ENCODE measurements at places on chromosomes 2 and 18.

DNA sequence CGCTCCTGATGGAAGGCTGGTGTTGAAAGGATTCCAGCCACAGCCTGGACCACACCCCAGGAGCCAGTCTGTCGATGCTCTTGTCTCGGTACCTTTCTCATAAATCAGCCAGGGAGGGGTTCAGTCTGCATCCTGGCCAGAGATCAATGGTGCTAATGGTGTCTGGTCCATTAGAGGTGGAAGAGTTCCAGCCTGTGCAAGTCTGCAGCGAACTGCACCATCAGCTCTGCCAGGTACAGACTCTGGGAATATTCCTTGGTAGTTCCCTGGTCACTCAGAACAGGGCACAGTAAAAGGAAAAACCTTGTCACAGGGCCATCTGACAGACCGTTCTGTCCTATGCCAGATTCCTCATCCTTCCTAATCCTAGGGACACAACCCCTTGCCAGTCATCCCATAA is 164.3 kb downstream of the MTCL1 start:
- DNase-seq: no peak

- no peak for DNase-seq
These were observed 75.0 kb downstream of the SLC66A2 start for GRCh38 chr18:79876497-79876896.

GRCh38 chr2:46967990-46968647 is 52.5 kb upstream of the MCFD2 start:
- DNase-seq: no peak

GRCh38 chr2:233977296-233977837 is 60.2 kb downstream of the TRPM8 start:
- no peak for DNase-seq

- DNase-seq: peak; percentile 65
These were observed 14.6 kb downstream of the TMSB10 start for GRCh38 chr2:84919885-84920580.

- no peak for DNase-seq
These were observed 498.2 kb upstream of the PIK3C3 start for GRCh38 chr18:41456831-41457230.

DNA sequence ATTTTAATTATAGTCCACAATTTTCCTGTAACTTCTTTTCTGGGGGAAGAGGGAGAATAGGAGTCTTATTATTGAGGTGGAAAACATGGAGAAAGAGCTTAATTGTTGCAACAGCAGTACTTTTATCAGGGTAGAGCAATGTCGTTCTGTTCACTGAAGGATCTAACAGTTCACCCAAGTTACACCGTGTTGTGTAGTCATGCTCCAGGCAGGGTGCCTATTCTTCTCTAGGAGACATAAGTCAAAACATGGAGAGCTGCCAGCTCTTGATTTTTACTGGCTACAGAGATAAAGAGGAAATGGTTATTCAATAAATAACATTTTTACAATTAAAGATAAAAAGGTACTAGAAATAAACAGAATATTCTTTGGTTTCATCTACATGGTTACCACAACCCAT is 594.3 kb upstream of the NETO1 start:
- DNase-seq: no peak

DNA sequence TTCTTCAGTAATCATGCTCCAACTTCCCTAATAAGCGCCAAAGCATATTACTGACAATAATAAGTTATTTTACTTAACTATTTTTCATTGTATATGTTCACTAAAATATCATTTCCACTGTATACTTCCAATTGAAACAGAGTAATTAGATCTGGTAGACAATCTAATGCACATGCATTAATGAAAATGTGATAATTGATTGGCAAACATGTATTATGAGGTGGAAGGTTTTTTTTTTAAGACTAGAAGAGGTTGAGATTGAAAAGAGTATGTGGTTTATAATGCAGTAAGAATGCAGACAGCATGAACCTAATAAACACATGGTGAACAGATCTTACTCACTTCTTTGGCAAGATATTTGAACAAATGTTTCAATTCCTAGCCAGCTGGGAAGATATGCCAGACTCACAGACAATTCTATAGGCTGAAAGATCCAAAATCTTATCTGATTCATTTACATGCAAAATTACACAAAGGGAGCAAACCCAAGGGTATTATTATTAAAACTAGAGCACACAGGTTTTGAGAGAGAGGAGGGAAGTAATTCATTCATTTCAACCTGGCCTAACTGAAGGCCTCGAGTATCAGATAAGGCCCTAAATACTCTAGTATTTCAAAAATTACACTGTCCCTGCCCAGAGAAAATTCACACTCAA is 2.8 kb downstream of the NCKAP1 start:
- no peak for DNase-seq

DNA sequence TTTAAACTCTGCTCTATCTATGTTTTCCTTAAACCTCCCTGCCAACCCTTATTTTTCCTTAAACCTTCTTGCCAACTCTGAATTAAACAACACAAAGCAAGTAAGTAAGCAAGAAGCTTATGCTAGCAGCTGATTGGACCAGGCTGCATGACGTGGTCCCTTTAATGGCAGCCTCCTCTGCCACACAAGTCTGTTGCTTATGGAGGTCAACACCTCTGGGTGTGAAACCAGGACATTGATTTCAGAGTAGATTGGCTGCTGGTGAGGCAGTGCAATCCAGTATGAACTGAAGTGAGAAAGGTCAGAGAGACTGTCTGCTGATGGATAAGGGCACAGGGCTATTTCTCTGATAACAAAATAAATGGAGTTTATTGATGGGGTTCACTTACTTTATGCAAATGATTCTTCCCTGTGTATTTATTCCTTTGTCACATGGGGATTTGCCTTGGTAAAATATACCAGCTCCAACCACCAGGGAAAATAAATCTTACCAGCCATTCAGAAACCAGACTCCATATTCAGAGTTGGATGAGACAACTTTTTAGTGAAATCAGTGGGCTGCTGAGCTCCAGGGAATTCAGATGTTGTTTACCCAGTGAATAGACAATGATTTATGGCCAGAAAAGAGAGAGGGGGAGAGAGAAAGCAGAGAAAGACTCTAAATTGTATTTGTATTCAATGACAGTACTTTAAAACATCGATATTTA is 112.2 kb upstream of the NCKAP5 start:
- DNase-seq: no peak

DNA sequence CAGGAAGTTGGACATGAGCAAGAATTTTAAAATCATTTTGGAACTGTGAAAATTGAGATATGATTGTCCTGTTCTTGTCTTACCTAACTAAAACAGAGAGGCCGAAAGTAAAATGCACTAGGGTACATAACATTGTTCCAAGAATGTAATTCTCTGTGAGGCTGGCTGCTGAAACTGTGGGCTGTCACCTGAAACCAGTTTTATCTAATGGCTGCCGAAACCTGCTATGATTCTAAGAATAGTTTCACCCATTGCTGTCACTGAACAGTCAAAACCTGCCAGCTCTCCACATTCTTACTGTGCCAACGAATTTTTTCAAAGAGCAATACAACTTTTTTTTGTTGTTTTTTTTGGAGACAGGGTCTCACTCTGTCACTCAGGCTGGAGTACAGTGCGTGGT is 119.3 kb upstream of the ZSWIM2 start:
- no peak for DNase-seq

GRCh38 chr18:24868311-24868710 is 407.9 kb downstream of the HRH4 start:
- DNase-seq: no peak

DNA sequence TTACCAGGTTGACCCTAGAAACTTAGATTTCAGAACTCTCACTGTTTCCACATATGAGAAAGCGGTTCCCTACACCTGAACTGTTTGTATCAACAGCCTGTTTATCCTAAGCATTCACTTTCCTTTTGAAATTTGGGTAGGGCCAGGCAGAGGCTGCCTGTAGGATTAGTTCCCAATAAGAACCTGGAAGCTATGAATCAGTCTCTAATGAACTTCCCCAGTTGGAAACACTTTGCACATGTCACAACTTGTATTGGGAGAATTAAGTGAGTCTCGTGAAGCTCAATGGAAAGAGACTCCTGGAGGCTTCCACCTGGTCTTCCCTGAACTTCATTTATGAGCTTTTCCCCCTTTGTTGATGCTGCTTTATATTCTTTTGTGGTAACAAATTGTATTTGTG is 486.6 kb upstream of the HS6ST1 start:
- DNase-seq: no peak

DNA sequence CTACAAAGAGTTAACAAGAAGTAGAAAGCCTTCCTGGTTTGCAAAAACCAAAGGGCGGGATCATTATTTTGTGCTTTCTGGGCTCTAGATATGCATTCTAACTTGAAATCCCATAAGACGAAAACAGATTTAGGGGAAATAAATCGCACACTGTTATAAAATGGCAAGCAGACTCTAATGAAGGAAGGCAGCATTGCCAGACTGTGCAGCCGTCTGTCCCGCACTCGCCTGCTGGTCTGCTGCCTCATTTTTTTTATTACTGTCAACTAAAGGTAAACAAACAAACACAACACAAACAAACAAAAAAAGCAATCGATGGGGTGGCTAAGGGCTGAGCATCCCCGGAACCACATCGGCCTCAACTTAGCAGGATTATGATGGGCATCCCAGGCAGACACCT is 24.4 kb downstream of the ZNF521 start:
- DNase-seq: no peak

GRCh38 chr2:45874344-45874743 is 222.9 kb downstream of the PRKCE start:
- DNase-seq: no peak

- no peak for DNase-seq
These were observed 2.1 kb downstream of the LRRTM1 start for GRCh38 chr2:80302314-80303005.

DNA sequence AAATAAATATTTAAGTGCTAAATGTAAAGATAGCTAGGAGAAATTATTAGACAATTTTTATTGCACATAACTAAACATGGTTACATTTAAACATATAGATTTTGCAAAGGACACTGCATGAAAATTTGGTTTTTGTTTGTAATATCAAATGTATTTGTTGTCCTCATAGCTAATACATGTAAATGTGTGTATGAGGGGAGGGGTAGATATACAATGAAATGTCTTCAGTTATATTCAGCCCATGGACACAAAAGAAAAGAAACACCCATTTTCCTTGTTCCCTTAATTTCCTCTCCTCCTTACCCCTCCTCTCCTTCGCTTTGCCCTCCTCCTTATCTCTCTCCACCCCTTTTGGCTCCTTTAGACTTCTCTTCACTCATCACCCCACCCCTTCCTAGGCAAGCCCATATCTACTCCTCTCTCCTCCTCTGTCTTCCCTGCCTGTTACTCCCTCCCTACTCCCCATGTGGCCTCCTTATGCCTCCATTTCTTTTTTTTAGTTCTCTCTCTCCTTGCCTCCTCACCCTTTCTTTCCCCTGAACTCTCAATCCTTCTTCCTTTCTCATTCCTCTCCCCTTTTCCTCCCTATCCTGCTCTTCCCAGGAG is 1.4 kb downstream of the COL3A1 start:
- no peak for DNase-seq

DNA sequence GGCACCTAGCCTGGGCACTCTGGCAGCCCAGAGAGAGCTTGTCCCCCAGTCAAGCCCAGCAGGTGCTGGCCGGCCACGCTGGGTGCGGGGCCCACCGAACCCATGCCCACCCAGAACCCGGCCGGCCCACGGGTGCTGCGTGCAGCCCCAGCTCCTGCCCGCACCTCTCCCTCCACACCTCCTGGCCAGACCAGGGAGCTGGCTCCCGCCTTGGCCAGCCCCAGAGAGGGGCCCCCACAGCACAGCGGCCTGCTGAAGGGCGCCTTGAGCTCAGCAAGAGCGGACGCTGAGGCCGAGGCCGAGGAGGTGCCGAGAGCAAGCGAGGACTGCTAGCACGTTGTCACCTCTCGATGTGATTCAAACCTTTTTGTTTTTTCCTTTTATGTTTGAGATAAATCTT is 407.0 kb upstream of the KCNJ3 start:
- no peak for DNase-seq

DNA sequence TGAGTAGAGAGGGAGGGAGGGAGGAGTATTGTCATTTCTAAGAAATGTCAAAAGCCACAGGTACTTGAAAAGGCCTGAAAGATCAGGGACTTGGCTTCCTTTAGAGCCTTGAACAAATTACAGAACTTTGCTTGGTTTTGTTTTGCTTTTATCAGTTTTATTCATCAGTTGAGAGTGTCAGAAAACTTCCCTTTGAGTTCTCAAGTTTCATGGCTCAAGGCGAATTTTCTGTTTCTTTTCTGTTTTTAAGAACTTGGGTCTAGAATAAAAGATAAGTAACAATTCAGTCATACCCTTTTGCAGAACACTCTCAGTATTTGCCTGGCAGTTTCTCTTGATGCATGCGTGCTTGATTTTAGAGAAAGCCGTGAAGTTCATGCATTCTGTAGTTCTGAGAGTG is 531.9 kb downstream of the PARD3B start:
- DNase-seq: no peak

DNA sequence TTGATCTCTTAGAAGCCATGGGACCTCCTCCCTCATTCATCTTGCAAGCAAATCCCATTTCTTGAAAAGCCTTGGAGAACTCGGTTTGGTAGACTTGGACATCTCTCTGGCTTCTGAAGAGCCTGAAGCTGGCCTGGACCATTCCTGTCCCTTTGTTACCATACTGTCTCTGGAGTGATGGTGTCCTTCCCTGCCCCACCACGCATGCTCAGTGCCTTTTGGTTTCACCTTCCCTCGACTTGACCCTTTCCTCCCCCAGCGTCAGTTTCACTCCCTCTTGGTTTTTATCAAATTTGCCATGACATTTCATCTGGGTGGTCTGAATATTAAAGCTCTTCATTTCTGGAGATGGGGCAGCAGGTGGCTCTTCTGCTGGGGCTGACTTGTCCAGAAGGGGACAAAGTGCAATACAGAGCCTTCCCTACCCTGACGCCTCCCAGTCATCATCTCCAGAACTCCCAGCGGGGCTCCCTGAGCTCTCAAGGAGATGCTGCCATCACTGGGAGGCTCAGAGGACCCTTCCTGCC is 20.0 kb downstream of the FOSL2 start:
- no peak for DNase-seq

- DNase-seq: no peak
These were observed 1118.7 kb downstream of the SUCLG1 start for GRCh38 chr2:83340424-83340823.

DNA sequence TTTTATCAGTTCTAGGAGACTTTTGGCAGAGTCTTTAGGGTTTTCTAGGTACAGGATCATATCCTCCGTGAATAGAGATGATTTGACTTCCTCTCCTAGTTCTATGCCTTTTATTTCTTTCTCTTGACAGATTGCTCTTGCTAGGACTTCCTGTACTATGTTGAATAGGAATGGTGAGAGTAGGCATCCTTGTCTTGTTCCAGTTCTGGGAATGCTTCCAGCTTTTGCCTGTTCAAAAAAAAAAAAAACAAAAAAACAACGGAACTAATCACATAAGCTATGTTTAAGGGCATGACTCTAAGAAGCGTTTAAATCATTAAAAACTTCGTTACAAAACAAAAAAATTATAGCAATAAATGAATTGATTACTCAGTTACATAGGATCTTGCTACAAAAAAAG is 145.7 kb downstream of the NUP35 start:
- DNase-seq: no peak

GRCh38 chr2:207448006-207448405 is 81.8 kb upstream of the CREB1 start:
- DNase-seq: no peak

GRCh38 chr18:59049721-59050660 is 89.7 kb upstream of the SEC11C start:
- DNase-seq: no peak

Measured in stimulated activated CD4-positive, alpha-beta T cell treated with anti-CD3 and anti-CD28 coated beads, Interleukin-1b, Interleukin-23, amount 100 ng/mL, for 48 hours (primary cell).